GM12891 (cell line): ENCODE measurements at places on chromosomes 2 and 18.

GRCh38 chr2:189913821-189914220 is 129.6 kb downstream of the PMS1 start:
- no peak for DNase-seq

- no peak for DNase-seq
These were observed 1.6 kb downstream of the RAB27B start for GRCh38 chr18:54829856-54830255.

- no peak for DNase-seq
These were observed 11.3 kb downstream of the VPS54 start for GRCh38 chr2:64007924-64008323.

DNA sequence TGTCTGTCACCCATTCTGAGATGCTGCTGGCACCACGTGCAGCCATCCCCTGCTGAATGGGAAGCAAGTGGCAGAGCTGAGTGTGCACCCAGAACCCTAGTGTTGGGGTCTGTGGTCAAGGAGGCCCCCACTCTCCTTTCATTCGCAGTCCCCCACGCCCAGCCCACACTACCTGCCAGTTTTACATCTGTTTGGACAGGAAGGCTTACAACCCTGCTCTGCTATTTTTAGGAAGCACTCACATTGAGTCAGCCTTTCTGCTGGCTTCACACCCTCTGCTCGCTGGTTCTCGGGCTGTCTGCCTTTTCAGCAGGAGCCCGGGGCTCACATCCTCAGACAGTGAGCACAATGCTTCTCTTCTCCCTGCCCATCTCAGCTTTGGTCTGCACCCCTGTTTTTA is 10.7 kb upstream of the ADCY3 start:
- peak; percentile 70 for DNase-seq

- DNase-seq = no peak
These were observed 25.9 kb upstream of the GCC2 start for GRCh38 chr2:108423067-108423466.

DNA sequence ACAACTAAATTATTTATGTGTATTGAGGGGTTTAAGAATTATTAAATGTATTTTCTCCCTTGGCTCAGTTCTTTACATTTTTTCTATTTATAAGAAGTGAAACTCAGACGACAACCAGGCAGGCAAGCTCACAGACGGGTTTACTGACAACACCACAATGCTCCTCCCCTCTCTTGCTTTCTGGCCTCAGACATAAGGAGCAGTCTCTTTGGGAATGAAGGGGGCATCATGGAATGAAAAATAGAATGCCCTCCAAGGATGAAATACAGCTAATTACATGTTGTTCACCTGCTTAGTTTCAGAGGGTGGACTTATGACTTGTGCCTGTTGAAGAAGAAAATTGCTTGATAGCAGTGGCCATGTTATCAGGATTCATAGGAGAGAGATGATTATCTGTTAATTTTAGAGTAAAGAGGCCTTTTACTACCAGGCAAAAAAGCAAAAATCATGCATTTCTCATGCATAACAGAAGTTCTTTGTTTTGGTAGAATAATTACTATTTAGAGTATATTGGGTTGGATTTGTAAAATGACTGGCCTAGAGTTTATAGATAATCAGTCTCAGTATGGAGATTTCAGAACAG is 172.1 kb upstream of the LRRTM1 start:
- DNase-seq = no peak

GRCh38 chr2:197514754-197515153 is 1.1 kb upstream of the MOB4 start:
- no peak for DNase-seq

DNA sequence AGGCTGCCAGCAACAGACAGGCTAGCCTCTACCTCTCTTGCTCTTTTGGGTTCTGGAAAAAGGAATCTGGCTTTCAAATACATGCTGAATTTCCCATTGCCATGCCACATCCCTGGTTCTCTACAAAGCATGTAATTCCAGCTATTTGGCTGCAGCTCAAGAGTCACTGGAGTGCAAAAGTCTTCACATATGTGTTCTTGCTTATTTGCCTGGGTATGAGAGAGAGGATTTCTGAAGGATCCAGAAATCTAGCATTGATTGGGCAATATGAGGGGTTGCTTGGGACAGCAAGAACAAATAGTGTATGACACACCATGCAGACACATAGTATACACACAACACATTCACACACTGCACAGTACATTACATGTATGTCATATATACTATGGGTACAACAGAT is 30.7 kb upstream of the LGALSL start:
- no peak for DNase-seq

GRCh38 chr2:237696461-237696860 is 69.1 kb downstream of the LRRFIP1 start:
- DNase-seq = no peak

DNA sequence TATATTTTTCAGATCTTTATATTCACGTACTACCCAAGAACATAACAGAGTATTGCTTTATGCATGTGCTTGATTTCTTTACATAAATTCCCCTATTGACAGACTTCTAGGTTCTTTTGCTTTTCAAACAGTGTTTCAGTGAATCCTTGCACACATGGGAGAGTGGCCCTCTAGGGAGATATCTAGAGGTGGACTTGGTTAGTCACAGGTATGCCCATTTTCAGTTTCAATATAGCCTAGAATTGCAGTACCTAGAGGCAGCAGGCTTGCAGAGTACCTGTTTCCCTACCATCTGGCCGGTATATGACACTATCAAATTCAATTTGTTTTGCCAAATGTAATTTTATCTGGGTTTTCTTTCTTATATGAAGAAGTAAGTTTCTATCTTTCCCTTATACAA is 36.8 kb downstream of the EML6 start:
- no peak for DNase-seq

DNA sequence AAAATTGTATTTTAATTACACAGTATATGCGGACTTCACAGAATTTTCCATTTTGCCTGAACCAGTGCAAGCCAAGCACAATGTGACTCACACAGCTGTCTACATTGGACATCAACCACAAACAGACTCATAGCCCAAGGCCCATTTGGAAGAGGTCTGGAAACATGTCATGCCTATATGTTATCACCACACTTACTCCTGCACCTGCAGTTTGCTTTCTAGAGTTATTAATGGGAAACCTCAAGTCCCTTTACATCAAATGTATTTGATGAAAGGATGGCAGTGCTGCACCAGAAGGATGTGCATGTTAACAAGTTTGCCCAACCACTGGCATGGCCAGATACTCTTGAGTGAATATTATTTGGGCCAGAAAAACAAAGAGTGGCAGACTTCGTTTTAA is 548.9 kb upstream of the CDH2 start:
- no peak for DNase-seq

GRCh38 chr18:41974796-41975201 is 19.8 kb downstream of the PIK3C3 start:
- no peak for DNase-seq

GRCh38 chr2:9497017-9497416 is 22.7 kb downstream of the IAH1 start:
- no peak for DNase-seq

DNA sequence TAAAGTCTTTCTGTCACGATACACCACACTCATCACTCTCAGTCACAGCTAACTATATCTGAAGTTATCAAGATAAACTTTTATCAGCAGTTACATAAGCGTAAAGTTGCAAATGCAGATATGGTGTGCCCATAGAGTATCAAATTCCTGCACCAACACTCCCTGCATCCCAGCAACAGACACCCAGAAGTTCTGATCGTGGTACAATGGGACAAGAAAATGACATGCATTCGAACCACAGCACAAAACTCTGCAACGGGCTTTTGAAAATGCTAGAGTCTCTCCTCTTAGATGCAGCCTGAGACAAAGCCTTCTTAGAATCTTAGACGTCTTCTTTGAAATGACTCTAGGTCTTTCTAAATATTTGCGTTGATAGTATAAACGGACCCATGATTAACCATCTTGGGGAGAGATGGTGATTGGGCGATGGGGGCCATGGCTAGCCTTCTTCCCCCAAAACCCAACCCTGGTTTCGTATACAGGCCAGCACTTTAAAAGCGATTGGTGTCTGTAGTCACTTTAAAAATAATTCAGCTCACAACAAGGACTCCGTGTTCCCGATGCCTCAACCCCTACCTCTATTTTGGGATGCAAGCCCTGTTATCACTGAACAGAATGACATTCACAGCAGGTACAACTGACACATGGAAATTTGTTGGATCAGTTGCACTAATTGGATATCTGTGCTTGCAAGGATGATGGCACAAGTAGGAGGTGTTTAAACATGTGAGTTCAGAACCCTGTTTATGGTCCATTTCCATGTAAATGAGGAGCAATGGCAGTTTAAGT is 286.6 kb downstream of the MYT1L start:
- DNase-seq = no peak

- no peak for DNase-seq
These were observed 35.2 kb downstream of the FAM228A start for GRCh38 chr2:24210106-24210455.
